Breast epithelium (tissue), 4 donors: ENCODE measurements at places on chromosomes 1 and 21. TPM values are rescaled to one million over a fixed set of nuclear protein-coding genes. Genes with fewer than 3 reads are reported as not detected.

DNA sequence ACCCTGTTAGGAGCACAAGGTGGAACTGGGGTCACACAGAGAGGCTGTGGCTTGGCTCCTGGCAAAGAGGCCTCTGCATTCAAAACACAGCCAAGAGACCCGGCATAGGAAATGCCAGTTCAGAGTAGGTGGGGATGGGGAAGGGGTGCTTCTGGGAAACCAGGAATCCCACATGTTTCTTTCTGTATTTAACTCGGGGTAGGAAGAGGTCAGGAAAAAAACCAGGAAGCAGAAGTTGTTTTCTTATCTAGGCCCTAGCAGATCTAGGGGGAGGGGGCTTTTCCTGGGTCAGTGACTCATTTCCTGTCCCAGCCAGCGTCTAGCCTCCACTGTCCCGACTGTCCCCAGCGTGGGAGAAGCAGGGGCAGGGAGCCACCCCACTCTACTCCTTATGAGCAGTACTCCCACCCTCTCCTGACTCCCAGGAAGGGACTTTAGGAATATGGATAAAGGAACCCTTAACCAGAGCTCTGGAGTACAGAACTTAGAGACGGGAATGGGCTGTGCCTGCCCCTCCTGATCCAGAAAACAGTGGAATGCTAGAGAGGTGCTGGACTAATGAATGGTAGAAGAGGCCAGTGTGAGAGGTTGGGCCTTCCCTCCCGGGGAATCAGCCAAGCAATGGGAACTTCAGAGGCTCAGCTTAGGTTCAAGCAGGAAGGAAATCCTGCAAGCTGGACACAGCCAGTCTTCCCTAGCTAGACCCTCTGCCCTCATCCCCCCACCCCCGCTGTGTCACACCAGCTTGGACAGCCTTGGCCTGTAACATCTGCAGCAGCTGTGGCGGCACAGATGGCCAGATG is 5.7 kb downstream of the FHL3 start:
- H3K36me3 ChIP-seq: no peaks in the 10 kb centered on the region
- peak overlapping the region; percentile 6 for H3K4me3 ChIP-seq
- H3K4me1 ChIP-seq: peaks cover 13% of the 10 kb centered on the region
- H3K27ac ChIP-seq: peak overlapping the region; percentile 90
- H3K27me3 ChIP-seq: no peaks in the 10 kb centered on the region

GRCh38 chr1:192978195-192978710 is 80.9 kb downstream of the UCHL5 start:
- H3K27me3 ChIP-seq: no peaks in the 10 kb centered on the region
- no peaks in the 10 kb centered on the region for H3K36me3 ChIP-seq
- DNase-seq: no peak
- H3K27ac ChIP-seq: no peak overlapping the region
- no peaks in the 10 kb centered on the region for H3K4me1 ChIP-seq

C1orf185 gene
- not detected for total RNA-seq

GRCh38 chr1:8061210-8061609 is 35.1 kb upstream of the ERRFI1 start:
- peak overlapping the region; percentile 67 for H3K27ac ChIP-seq
- no peaks in the 10 kb centered on the region for H3K27me3 ChIP-seq
- H3K36me3 ChIP-seq: no peaks in the 10 kb centered on the region
- DNase-seq: no peak

DNA sequence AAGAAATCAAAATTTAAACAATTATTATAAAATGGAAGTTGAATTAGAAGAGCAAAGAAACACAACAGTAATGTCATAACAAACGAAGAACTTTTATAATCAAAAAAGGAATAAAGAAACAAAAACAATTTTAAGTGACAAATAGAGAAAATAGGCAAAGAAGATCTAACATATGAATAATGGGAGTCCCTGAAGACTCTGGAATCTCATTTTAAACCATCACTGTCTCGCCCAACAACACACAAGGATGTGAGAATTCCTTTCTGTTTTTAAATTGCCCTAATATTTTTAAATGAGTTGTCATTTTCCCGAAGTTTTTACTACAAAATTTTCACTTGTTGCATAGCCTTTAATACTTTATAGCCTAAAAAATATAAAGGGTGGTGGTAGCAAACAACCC is 4.3 kb upstream of the NDC1 start:
- no peaks in the 10 kb centered on the region for H3K4me1 ChIP-seq
- no peaks in the 10 kb centered on the region for H3K36me3 ChIP-seq
- no peak overlapping the region for H3K27ac ChIP-seq
- no peak overlapping the region for H3K4me3 ChIP-seq
- no peak for DNase-seq

DNA sequence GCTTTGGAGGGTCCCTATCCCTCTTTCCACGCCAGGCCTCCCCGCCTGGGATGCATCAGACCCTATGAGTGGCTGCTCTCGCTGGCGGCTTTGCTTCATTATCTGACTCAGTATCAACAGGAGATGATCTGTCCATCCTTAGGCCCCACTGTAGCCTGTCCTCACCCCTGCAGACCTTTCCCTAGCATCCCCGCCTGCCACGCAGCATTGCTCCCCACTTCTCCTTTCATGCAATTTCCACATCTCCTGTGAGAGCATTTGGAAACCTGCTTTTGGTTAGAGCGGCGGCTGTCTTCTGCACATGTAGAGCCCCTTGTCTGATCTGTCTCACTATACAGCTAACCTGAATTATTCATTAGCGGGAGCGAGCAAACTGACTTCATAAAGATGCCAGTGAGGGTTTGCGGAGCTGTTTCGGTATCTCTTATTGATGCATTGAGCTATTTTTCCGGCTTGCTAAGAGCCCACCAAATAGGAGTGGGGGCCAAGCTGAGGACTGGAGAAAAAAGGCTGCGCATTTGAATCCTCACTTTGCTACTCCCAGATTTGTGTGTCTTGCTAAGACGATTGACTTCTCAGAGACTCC is 40.0 kb upstream of the ATP2B4 start:
- H3K36me3 ChIP-seq: no peaks in the 10 kb centered on the region
- no peaks in the 10 kb centered on the region for H3K4me1 ChIP-seq
- no peak for DNase-seq
- no peak overlapping the region for H3K27ac ChIP-seq
- H3K4me3 ChIP-seq: no peak overlapping the region
- H3K27me3 ChIP-seq: no peaks in the 10 kb centered on the region

- H3K36me3 ChIP-seq: peaks cover 7% of the 10 kb centered on the region
- H3K4me3 ChIP-seq: no peak overlapping the region
- DNase-seq: no peak
These were observed 5.9 kb downstream of the ZDHHC18 start for GRCh38 chr1:26832249-26832960.

DNA sequence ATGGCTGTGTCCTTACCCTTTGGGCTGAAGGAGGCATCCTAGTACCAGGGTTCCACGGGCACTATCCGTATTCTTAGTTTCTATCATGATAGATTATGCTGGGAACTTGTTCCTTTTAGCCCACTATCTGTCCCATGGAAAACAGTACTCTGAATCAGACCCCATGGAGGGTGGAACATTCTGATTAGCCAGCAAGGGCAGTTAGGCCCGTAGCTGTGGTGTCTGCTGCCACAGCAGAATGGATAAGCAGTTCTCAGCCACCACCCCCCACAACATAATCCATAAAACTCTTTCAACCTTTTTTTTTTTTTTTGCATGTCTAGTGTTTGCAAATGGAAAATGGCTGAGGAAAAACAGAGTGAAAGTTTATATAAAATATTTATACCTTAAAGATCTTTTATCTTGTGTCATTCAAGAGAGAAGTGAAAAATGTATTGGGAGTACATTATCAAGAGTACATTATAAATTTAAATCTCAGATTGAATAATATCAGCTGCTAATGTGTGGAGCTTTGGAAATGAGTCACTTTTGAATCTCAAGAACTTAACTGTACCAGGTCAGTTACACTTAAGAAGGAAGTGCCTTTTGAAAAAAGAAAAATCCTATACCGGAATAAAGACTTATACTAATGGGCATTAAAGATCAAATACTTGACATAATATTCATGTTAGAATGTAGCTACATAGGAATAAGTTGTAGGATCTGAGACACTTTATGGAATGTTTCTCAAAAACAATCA is 80.3 kb downstream of the NFIA start:
- H3K4me3 ChIP-seq: no peak overlapping the region
- no peak overlapping the region for H3K27ac ChIP-seq
- DNase-seq: no peak
- no peaks in the 10 kb centered on the region for H3K4me1 ChIP-seq
- no peaks in the 10 kb centered on the region for H3K36me3 ChIP-seq
- H3K27me3 ChIP-seq: no peaks in the 10 kb centered on the region

SMG7 gene
- 34.6 TPM for total RNA-seq

GPR3 gene
- total RNA-seq: not detected

DNA sequence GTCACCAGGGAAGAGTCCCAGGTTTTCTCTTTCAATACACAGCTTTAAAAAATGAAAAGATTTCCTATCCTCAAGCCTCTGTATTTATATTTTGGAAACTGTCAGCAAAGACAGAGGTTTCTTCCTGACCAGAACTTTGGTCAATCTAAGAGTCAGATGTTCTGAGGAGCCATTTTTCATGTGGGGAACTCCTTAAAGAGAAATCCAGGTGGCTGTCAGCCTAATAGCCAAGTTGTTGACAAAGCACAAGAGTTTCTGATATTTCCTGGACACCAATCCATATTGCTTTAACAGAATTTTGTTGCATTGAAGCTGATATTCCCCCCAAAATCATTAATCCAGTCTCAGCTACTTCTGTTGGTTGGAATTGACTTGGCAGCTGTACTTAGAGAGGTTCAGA is 318.6 kb upstream of the NFIA start:
- no peak for DNase-seq
- no peaks in the 10 kb centered on the region for H3K4me1 ChIP-seq
- no peaks in the 10 kb centered on the region for H3K36me3 ChIP-seq
- no peak overlapping the region for H3K4me3 ChIP-seq
- no peaks in the 10 kb centered on the region for H3K27me3 ChIP-seq

DNA sequence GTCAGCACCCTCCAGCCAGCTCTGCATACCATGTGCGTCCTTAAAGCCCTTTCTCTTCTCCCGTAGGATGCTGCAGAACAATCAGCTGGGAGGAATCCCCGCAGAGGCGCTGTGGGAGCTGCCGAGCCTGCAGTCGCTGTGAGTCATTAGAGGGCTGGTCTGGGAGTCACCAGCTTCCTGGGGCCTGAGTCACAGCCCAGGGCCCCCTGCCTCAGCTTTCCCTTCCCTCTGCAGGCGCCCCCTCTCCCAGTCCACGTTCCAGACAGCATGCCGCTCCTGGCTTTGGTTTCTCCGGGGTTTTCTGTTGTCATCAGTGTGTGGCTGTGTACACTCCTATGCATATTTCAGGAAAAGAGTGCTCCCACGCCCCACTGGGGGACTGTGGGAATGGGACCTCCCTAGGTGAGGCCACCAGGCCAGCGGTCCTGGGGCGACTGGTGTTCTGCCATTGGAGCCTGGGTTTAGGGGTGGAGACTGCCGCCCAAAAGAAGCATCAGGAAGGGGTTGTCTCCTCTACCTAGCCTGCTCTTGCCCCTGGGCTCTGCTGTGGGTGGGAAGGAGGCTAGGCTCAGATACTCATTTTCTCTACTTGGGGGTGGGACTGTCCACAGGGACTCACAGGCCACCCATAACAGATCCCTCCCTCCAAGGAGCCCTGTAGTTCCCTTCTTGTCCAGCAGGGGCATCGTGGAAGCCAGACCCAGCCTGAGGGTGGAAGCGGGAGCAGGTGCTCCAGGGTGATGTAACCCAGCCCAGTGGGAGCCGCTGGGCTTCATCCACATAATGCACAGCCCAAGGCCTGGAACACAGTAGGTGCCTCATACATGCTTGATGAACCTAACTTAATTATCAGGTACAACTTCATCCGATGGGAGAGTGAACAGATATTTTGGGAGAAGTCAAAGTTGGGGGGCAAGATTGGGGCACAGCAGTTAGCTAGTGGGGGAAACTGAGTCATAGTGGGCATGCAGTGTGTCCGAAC is 42.5 kb downstream of the LGR6 start:
- H3K27me3 ChIP-seq: no peaks in the 10 kb centered on the region
- H3K4me3 ChIP-seq: no peak overlapping the region
- no peaks in the 10 kb centered on the region for H3K36me3 ChIP-seq

RGS13 gene
- 0.33 TPM for total RNA-seq

DNA sequence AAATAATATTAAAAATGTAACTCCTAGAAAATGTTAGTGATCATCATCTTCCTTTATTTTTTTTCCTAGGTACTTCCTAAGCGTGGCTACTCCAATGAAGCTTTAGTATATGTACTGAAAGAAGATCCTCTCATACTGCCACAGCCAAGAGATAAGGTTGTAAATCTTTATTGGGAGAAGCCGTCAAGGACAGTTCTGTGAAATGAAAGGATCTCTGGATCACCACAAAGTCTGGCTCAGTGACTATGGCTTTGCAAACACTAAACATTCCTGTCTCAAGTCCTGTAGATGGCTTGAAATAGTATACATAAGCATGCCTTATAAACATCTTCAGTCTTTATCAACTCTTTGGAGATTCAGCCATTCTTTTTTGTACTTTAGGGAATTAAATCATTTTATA is 61.2 kb upstream of the DPH5 start:
- no peak overlapping the region for H3K27ac ChIP-seq
- no peak overlapping the region for H3K4me3 ChIP-seq
- H3K4me1 ChIP-seq: no peaks in the 10 kb centered on the region
- DNase-seq: no peak

CFAP141 gene
- total RNA-seq: not detected

DDR2 gene
- 41.9 TPM for total RNA-seq

S100A2 gene
- total RNA-seq: not detected

LMX1A gene
- 1.3 TPM for total RNA-seq

- H3K4me3 ChIP-seq: no peak overlapping the region
- no peaks in the 10 kb centered on the region for H3K4me1 ChIP-seq
- no peak overlapping the region for H3K27ac ChIP-seq
- H3K27me3 ChIP-seq: no peaks in the 10 kb centered on the region
- no peaks in the 10 kb centered on the region for H3K36me3 ChIP-seq
These were observed 426.5 kb upstream of the BRINP3 start for GRCh38 chr1:190904091-190904695.

GRCh38 chr1:224264321-224264720 is 65.7 kb downstream of the NVL start:
- H3K36me3 ChIP-seq: no peaks in the 10 kb centered on the region
- no peak for DNase-seq
- H3K4me3 ChIP-seq: no peak overlapping the region
- no peak overlapping the region for H3K27ac ChIP-seq
- no peaks in the 10 kb centered on the region for H3K4me1 ChIP-seq

TIE1 gene
- total RNA-seq: 24.2 TPM

SLC6A17 gene
- total RNA-seq: 0.29 TPM

TSTD1 gene
- total RNA-seq: 57.3 TPM

CLCA2 gene
- total RNA-seq: 1.3 TPM

LRP8 gene
- total RNA-seq: 14.7 TPM

- no peak overlapping the region for H3K4me3 ChIP-seq
- no peaks in the 10 kb centered on the region for H3K4me1 ChIP-seq
- no peak overlapping the region for H3K27ac ChIP-seq
- no peaks in the 10 kb centered on the region for H3K36me3 ChIP-seq
These were observed 27.4 kb downstream of the IFI44 start for GRCh38 chr1:78676993-78677392.

- H3K27ac ChIP-seq: no peak overlapping the region
- H3K27me3 ChIP-seq: no peaks in the 10 kb centered on the region
- H3K4me3 ChIP-seq: no peak overlapping the region
These were observed 12.0 kb upstream of the WNT3A start for GRCh38 chr1:227994632-227995300.

GRCh38 chr1:83818916-83819315 is 180.0 kb downstream of the TTLL7 start:
- DNase-seq: no peak
- no peaks in the 10 kb centered on the region for H3K27me3 ChIP-seq
- H3K4me3 ChIP-seq: no peak overlapping the region
- no peak overlapping the region for H3K27ac ChIP-seq

- peak overlapping the region; percentile 77 for H3K27ac ChIP-seq
- H3K36me3 ChIP-seq: no peaks in the 10 kb centered on the region
- H3K4me3 ChIP-seq: peak overlapping the region; percentile 82
- no peak for DNase-seq
- H3K27me3 ChIP-seq: no peaks in the 10 kb centered on the region
These were observed 48.9 kb downstream of the RASSF5 start for GRCh38 chr1:206556047-206556749.

SLAMF1 gene
- total RNA-seq: 0.64 TPM
